ENCODE measurements at places on chromosomes 5 and 9.
A peak's percentile ranks its signal among the peaks of the same experiment; 100 is the strongest.

DNA sequence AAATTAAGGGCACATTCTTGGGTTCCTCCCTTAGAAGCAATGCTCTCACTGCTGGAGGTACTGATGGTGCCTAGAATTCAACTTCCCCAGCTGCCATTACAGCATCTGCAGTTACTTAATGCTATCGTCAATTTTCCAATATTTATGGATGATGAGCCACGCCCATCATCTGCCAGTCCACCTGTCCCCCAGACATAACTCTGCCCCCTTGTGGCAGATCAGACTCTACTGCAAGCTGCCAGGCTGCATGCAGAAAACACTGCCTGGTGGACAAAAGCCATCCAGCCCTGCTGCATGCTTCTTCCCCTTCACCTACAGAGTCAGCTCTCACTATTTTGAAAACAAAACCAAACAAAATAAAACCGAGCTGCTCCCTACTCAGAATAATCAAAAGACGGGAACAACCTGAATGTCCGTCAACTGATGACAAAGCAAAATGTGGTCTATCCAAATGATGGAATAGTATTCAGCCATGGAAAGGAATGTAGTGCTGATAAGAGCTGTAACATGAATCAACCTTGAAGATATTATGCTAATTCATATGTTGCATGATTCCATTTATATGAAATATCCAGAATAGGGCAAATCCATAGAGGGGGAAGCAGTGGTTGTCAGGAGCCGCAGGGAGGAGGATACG is 66.4 kb downstream of the RETREG1 start:
- DNase-seq = peak; percentile 43

- no peak for DNase-seq
Measured at GRCh38 chr9:131656356-131657036, 83.4 kb downstream of the RAPGEF1 start.

DNA sequence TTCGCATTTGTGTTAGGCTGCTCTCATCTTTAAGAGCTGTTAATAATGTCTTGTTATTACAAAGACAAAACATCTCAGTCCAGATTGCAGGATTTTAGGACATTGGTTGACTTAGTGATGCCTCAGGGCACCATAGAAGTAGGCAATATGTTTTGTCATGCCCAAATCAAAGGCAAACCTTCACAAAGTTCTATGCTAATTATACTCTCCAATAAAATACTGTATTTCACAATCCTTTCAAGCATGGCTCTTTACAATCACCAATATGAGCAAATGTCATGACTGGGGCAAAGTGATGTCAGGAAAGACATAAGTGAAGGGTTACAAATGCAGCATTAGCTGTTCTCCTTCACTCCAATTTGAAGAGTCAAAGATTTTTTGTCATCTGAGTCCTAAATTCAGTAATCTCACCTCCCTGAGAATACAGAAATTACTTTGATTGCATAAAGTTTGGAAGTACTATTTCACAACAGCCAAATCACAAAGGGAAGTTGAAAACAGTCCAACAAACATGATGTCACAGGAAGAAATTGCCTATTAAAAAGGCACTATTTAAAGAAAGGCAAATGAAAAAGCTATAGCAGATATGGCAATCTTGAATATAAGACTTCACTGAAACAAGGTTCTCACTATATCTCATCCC is 303.2 kb downstream of the PRR16 start:
- no peak for DNase-seq

- no peak for DNase-seq
Measured at GRCh38 chr9:27276193-27277030, 20.5 kb downstream of the EQTN start.

- DNase-seq = no peak
Measured at GRCh38 chr5:148619484-148619883, 34.8 kb downstream of the HTR4 start.

DNA sequence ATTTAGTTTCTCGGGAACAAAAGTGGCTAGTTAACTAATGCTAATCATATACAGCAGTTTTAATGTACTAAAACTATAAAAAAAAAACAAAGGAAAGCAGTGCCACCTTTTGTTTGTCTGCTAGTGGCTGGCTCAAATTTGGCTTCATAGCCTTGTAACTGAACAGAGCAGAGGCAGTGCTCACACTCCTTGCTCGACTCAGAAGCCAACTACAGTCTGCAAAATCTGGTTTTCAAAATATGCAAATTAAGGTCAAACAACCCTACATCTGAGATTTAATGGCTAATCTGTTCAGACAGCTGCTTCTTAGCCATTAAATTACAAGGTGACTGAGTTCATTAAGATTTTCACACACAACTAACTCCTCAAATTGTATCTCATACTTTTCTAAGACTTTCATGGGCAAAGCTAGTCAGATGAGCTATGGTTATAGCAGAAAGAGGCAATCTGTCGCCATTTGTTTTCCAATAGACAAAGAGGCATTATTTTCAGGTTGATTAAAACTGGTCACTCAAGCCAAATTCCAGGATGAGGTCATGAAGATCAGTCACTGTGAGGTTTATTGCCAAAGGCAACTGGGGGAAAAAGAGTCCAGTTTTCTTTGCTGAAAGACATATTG is 56.8 kb upstream of the EPB41L4A start:
- DNase-seq = peak; percentile 88

DNA sequence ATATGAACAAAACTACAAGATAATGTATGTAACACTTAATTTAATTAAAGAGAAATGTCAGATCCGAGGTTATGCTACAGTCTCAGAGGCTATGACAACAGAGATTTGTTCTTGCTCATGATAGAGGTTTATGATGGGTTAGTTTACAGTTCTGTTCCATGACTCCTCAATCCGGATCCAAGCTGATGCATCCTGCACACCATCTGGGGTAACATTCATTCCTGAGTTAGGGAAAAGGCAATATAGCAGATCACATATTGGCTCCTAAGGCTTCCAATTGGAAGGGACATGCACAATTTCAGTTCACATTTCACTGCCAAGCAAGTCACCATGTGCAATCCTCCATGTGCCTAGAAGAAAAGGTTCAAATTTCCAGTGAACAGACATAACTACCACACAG is 40.4 kb downstream of the ABLIM3 start:
- DNase-seq = no peak

DNA sequence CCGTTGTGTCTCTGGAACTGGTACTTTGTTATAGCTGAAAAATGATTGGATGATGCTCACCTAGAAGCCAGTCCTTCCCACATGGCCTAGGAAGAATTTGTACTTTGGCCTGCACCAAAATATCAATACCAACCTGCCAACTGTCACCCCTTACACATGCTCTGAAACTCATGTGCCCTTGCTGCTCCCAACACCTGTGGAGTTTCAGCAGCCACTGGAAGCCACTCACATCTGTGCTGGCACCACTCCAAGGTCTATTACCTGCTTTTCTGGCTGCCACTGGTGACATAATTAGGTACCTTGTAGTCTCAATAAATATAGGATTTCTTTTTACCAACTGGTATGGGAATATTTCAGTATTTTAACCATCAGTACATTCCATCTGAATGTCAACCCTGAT is 363.6 kb downstream of the SH3GL2 start:
- DNase-seq = no peak

DNA sequence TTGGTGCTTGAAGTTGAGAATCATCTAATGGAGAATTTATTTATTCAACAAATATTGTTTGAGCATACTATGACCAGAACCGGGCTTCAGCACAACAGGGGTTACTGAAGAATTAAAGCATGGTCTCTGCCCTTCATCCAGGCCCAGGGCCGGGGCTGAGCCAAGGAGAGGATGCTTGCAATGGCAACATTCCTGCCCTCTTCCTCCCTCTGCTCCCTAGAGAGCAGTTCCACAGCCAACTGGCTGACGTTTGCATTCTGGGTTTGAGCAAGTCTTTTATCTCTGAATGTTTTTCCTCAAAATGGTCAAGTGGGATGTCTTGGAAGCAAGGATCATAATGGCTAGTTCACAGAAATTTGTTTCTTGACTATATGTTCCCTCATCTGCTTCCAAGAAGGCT is 80.7 kb downstream of the GLDC start:
- DNase-seq = no peak

- DNase-seq = no peak
Measured at GRCh38 chr5:158398360-158399201, 539.6 kb upstream of the CLINT1 start.

DNA sequence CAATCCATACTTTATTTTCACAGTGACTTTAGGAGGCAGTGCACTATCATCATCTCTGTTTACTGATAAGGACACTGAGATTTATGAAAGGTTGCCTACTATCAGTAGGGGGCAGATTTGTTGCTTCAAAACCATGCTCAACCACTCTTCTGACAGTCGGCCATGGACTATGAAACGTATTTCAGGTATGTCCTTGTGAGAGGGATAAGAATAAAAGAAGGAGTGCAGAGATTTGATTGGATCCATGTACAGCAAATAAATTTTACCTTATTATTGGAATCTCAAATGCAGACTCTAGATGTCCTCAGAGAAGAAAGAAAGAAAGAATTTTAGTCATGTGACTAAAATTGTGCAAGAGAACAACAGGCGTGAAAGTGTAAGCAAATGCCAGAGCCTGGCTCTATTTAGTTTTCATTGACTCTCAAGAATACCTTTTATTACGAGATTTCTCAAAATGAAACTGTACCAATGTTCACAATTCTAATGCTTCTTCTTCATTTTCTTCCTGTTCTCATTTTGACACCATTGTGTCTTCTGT is 296.6 kb upstream of the RASA1 start:
- no peak for DNase-seq

DNA sequence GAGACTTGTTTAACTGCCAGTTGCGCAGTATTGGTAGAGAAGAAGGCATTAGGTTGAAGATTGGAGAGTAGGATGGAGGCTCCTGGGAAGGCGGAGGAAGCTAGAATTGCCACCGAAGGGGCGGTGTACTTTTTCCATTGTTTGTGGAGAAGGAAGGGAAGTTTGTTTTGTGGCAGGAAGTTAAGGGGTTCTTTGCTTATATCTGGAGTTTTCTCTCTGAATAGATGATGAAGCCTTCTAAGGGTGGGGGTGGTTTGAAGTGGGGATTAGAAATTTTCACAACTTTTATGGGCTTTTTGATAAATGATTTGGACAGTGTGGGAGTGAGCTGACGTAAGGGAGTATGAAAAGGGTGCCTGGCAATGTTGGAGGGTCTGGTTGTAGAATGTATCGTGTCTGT is 59.3 kb downstream of the SNX30 start:
- no peak for DNase-seq

DNA sequence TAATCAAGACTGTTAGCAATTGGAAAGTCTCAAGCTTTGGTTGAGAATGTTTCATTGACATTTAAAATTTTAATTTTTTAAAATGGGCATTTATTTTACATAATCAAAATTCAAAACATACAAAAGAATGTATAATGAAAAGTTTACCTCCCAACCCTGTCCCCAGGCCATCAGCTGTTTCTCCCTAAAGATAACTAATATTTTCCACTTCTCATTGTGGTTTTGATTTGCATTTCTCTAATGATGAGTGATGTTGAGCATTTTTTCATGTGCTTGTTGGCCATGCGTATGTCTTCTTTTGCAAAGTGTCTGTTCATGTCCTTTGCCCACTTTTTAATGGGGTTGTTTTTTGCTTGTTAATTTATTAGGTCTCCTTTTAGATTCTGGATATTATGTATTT is 11.4 kb upstream of the MACIR start:
- DNase-seq = no peak

- peak; percentile 37 for DNase-seq
Measured at GRCh38 chr9:130549093-130549735, 30.2 kb upstream of the FUBP3 start.

- peak; percentile 97 for DNase-seq
Measured at GRCh38 chr5:98763001-98763630, 10.3 kb upstream of the RGMB start.

DNA sequence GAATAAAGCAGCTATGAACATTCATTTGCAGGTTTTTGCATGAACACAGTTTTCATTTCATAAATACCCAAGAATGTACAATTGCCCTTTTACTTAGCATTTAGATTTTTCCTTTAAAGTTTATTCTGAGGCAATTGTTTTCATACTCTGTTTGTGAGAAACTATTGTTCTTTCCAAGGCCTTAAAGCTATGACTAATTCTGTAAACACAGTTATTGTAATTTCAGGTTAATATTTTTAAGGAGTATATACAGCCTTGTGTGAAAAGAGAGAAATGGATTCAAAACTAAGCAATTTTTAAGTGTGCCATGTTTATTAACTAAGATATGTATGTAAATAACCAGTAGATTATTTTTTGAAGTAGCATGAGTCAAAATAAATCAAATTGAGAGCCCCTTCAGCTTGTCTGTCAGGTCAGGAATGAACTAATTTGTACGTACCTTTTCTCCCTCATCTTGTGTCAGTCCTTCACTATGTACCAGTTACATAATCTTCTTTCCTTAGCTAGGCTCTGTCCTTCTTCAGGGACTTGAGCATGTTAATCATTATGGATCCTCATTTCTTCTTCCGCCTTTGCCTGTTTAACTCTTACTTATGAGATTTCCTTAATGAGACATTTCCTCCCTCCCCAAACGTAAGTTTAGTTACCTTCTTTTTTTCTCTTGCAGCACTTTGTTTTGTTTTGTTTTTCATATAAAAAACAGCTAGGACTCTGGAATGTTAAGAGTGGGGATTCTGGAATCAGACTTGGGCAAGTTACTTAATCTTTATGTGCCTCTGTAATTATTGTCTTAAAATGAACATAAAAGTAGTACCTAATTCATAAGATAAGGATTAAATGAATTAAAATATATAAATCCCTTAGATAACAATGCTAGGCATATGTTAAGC is 63.6 kb downstream of the NIPBL start:
- DNase-seq = no peak

- DNase-seq = peak; percentile 85
Measured at GRCh38 chr5:35803191-35803651, 53.5 kb upstream of the IL7R start.

GRCh38 chr9:107109324-107109723 is 173.8 kb upstream of the RAD23B start:
- DNase-seq = no peak

GRCh38 chr5:171205375-171205774 is 103.7 kb upstream of the TLX3 start:
- no peak for DNase-seq

GRCh38 chr5:172223901-172224873 is 30.2 kb downstream of the EFCAB9 start:
- no peak for DNase-seq

DNA sequence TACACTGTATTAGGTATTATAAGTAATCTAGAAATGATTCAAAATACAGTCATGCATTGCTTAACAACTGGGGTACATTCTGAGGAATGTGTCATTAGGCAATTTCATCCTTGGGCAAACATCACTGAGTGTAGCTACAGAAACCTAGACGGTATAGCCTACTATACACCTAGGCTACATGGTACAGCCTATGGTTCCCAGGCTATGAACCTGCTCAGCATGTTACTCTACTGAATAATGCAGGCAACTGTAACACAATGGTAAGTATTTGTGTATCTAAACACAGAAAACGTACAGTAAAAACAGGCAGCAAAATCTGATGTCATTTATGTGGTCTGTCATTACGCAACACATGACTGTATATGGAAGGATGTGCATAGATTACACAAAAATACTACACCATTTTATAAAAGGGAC is 96.8 kb downstream of the RAPGEF6 start:
- DNase-seq = no peak

DNA sequence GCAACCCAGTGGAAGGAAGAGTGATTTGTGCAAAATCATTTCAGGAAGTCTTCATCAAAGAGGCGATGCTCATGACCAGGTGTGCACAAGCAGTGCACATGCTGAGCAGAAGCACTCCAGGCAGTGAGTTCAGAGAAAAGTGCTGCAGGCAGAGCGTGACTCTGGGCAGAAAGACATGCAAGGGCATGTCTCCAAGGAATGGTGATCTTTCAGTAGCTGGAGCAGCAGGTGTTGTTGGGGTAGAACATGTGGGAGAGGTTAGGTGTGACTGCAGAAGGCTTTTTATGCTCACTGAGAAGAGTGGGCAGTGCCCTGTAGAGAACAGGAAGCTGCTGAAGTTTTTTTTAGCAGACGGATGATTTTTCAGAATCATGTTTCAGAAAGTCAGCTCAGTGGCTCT is 545.4 kb upstream of the TLE4 start:
- DNase-seq = peak; percentile 49

All from SJCRH30 (cell line).